ENCODE measurements at places on chromosomes 2 and 18.

DNA sequence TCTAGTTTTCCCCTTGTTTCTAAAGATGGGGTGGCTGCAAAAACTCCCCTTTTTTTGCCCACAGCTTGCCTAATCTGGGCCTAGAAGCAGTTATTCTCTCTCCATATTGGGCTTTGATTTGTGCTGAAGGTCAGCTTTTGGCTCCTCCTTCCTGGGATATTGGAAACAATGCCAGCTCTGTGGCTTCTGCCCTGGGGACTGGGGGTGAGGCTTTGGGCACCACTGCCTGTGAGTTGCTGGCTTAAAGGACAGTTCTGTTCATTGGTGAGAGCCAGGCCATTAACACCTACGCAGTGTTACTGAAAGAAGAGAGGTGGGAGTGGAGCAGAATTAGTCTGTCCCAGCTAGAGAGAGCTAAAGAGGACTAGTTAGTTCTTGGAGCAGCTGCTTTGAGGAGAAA is 4.3 kb downstream of the UBXN2A start:
- DNase-seq: no peak

GRCh38 chr2:101850450-101850849 is 141.3 kb upstream of the IL1R2 start:
- DNase-seq: no peak

DNA sequence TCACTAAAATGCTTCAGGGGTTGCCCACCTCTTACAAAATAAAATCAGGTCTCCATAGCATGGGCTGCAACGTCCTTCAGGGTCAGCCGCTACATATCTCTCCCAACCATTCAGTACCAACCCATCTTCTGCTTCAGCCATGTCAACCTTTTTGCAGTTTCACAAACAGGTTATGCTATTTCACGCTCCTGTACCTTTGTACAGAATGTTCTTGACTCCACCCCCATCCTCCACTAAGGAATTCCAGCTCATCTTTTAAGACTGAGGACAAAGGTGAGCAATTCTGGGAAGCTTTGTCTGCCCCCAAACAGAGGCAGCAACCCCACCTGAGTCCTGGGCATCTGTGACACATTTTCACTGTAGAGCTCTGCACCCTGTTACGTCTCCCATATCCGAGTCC is 8.8 kb upstream of the EVA1A start:
- no peak for DNase-seq

DNA sequence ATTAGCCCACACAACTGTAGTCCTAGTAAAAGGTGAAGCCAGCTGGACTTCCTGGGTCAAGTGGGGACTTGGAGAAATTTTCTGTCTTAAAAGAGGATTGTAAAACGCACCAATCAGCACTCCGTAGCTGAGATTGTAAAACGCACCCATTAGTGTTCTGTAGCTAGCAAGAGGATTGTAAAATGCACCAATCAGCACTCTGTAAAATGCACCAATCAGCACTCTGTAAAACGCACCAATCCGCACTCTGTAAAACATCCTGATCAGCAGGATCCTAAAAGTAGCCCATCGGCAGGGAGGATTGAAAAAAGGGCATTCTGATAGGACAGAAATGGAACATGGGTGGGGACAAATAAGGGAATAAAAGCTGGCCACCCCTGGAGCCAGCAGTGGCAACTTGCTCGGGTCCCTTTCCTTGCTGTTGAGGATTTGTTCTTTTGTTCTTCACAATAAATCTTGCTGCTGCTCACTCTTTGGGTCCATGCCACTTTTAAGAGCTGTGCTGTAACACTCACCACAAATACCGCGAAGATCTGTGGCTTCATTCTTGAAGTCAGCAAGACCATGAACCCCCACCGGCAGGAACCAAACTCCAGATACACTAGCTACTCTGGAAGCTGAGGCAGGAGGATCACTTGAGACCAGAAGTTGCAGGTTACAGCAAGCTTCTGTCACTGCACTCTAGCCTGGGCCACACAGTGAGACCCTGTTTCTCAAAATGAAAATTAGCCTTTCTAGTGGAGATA is 102.6 kb downstream of the HS6ST1 start:
- no peak for DNase-seq

DNA sequence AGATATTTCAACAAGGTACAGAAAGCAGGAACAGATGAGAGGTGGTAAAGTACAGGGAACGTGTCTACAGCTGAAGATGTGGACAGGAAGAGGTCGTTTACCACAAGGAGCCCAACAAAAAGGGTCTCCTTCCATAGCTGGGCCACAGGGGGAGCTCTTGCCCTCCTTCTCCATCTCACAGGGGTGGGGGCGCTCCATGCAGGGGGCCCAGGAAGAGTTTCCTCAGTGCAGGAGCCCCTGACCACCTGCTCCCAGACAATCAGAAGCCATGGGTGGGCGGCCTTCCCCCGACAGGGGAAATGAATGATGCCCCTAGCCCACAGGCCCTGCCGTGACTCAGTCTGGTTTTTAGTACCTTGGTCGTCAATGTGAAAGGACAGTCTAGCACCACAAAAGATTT is 163.6 kb upstream of the ZNF516 start:
- peak; percentile 53 for DNase-seq

GRCh38 chr2:26561918-26562810 is 79.0 kb downstream of the CIB4 start:
- DNase-seq: no peak

Data from HEK293T (cell line).